ENCODE measurements at places on chromosomes 6 and 20.

DNA sequence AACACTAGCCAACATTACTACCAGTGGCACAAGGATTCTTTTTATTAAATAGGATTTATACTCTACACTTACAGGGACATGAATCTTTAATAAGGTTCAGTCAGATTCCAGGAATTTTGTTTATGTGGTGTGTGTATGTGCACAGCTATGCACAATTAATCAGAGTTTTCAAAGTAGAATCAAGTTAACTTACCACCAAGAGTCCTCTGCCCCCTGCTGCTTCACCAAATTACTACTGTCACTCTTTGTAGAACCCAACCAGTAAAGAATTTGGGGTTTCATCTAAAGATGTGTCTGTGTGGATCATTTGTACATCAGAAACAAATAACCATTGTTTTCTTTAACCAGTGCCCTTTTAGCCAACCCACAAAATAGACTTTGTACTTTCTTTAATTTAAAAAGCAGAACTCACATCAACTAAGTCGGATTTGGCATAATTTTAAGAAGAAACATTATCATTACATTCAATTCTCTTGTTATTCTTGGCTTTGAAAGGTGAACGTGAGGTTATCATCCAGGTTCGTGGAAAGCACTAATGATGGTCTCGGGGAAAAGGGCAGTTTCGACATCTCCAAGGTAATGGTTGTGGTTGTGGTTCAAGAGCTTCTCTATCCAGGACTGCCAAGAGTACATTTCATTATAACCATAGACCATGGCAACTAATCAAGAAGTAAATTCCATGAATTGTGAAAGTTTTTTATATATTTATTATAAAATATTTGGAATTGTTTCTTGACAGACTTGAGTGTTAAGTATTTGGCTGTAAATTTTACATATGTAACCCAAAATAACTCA is 514.3 kb upstream of the ID4 start:
- no peak for DNase-seq

DNA sequence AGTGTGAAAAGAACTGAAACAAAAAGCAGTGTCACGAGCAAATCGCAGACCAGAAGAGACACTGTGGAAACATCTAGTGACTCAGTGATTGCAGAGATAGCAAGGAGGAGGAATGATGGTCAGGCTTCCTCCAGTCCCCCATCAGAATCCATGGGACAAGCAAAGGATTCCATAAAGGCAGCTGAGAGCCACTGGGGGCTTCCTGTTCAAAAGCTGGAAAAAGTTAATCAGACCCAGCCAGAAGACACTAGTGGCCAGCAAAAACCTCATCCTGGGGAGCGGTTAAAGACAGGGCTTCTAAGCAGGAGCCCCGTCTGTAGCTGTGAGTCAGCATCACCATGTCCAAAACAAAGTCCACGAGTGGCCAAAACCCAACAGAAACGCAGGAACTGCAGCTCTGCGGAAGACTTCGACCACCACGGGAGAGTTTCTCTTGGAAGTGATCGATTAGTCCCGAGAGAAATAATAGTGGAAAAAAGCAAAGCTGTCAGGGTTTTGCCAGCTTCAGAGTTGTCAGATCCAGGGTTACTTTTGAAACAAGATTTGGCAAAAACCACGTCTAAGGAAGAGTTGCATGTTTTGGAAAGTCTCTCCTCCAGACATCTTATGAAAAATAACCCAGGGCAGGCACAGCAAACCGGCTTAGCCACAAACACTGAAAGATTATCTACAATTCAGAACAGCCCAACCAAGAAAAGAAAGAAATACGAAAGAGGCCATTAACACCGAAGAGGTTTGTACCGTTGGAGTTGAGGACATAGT is 51.0 kb downstream of the JAG1 start:
- DNase-seq: no peak

GRCh38 chr6:160863782-160864181 is 127.8 kb upstream of the MAP3K4 start:
- no peak for DNase-seq

DNA sequence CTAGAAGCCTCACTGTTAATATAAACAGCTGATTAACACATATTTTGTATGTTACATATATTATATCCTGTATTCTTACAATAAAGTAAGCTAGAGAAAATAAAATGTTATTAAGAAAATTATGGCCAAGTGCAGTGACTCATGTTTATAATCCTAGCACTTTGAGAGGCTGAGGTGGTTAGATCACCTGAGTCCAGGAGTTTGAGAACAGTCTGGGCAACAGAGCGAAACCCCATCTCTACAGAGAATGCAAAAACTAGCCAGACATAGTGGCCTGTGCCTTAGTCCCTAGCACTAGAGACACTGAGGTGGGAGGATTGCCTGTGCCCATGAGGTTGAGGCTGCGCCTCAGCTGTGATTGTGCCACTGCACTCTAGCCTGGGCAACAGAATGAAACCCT is 81.9 kb downstream of the NCOA3 start:
- DNase-seq: no peak

DNA sequence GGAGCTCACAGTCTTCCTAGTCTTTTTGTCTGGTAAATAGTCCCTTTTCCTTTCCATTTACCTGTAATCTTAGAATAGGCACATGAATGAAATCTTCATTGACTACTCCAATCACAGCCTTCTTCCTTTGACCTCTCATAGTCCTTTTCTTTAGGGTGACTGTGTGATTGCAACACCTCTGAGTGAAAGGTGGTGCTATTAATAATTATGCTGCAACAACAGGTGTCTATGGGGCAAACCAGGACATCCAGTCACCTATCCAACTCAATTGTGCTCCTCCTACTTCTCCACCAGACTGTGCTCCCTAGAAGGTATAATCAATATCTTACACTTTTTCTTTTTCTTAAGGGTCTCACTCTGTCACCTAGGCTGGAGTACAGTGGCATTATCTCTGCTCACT is 29.4 kb downstream of the RIPOR2 start:
- no peak for DNase-seq

DNA sequence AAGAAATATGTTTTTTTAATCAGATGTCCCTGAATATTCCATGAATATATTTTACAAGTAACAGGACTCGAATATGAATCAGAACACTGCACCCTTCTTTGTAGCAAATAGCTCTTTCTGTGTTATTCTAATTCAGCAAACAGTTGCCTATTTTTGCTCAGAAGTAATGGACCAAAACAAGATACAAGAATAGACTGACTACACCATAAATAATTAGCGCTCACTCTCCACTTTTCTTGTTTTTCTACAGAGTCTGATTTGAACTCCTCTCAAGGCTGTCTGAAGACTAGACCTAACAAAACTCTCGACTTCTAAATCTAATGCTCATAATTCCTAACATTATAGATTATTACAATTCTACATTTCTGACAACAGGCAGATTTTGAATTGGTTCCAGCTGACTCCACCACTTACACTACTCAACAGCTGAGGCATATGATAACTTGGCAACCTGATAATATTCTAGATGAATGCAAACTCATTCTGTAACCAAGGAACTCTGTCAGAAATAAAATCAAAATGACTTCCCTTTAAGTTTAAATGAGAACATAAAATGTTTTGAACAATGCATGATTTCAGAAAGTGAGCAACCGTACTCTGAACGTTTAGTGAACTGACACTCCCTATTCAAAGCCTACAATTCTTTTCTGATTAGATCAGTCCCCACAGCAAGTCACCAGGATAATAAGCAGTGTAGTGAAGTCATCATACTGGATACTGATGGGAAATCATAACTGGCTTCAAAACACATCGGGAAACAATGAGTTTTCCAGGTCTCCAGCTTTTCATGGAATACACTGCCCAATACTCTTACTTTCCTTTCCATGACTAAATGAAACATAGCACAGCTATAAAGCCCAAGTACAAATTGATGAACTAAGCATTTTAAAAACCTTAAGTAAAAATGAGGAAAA is 114.2 kb upstream of the BEND6 start:
- DNase-seq: no peak

- DNase-seq: no peak
Measured at GRCh38 chr20:49699200-49699992, 14.3 kb downstream of the B4GALT5 start.

- no peak for DNase-seq
Measured at GRCh38 chr6:7726416-7727085, 652 bp downstream of the BMP6 start.

GRCh38 chr6:85685713-85686112 is 43.0 kb upstream of the SYNCRIP start:
- no peak for DNase-seq

DNA sequence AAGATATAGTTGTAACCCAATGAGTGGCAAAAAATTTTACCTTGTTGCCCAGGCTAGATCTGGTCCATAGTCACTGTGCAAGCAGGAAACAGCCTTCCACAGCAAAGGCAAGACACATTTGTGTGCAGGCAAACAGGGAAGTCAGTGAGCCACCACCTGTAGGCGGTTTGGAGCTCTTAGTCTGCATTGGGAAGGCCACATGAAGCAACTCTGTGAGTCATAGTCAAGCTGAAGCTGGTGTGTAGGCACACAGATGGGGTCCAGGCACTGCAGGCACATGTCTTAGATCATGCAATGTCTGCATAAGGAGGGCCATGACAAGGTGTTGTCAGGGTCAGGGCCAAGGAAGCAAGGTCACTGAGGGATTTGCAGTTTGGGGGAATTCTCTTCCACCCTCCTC is 543.2 kb upstream of the EPHA7 start:
- DNase-seq: no peak

DNA sequence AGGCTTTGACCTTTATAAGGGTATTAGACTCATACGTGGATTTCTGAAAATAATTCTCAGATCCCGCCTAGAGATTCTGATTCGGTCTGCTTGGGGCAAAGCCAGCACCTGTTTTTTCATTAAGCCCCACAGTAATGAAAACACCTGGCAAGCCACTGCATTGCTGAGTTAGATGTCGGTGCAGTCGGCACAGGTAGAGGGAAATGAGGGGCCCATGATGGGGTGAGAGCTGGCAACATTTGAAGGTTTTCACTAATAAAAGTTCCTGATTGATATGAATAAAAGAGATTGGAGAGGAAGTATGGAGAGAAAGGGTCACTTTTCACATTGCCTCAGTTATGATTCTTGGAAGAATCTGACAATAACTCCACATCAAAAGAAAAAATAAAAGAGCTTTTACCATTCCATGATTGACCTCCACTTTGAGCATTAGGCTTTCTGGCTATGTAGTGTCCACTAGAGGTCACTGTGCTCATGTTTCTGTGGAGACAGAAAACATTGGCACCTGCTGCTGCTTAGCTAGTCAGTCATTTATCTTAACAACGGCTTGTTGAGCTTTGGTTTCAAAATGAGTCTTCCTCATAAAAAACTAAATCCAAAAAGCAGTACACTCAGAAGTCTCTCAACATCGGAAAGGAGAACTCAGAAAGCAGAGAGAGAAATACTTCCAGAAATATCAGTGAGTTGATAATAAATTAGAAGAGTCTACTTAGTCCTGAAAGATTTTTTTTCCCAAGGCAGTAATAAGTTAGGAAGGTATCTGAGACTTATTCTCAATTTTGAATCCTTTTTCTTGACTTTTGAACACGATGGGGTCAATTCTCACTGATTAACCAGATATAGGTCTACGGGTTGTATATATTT is 53.3 kb upstream of the KLHL31 start:
- DNase-seq: no peak

DNA sequence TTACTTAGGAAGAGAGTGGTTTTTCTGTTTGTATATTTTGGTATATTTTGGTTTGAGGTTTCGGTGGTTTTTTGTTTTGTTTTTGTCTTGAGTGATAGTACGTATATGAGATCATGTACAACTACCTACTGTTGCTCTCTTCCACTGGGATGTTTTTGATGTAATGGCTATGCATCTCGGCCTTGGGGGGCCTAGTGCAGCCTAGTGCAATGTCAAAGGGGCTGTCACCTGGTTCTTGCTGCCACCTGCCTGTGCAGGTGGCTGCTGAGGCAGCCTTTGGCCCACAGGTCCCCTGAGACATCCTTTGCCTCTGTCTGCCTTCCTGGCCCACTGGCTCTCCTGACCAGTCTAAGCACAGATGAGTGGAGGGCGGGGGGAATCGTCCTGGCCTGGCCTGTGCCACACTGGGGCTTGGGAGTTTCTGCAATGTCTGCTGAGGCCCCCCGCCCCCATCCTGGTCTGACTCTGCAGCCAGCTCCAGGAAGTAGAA is 546.6 kb downstream of the CD83 start:
- DNase-seq: peak; percentile 4

GRCh38 chr20:42391807-42392206 is 773.6 kb upstream of the CHD6 start:
- no peak for DNase-seq

DNA sequence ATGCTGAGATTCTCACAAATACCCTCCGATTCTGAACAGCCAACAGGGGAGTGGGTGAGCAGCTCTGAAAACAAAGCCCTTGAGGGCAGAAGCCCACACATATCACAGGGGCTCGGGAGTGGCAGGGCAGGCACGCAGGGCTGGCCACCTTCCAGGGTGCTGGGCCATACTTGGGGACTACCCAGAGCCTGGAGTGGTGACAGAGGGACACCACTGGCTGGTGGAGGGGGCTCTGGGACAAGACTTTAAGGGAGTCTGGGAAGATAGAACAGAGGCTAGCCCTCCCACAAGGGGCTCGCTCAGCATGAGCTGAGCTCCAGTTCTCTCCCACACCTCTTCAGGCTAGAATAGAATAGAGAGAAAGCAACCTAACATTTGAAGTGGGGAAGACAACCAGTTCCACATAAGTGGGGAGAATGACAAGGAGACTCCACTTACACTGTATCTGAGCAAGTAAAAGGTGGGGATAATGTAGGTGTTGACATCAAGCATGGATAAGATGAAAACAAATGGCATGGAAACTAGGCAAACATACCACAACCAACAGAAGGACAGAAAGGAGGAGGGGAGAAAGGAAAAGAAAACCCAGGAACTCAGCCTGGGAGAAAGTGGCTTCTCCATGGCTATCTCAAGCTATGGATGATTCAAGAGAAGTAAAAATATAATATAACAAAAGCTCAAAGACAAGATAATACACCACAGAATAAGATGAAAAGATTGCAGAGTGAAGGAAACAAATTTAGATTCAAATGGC is 7.0 kb downstream of the PPIL1 start:
- no peak for DNase-seq

- DNase-seq: no peak
Measured at GRCh38 chr6:63372951-63373533, 53.3 kb upstream of the LGSN start.

- no peak for DNase-seq
Measured at GRCh38 chr6:40410821-40411220, 176.3 kb downstream of the LRFN2 start.

GRCh38 chr20:5146099-5146668 is 19.4 kb downstream of the CDS2 start:
- DNase-seq: no peak

- DNase-seq: peak; percentile 81
Measured at GRCh38 chr20:47317127-47317895, 39.2 kb downstream of the ZMYND8 start.

- DNase-seq: no peak
Measured at GRCh38 chr6:6875818-6876470, 231.8 kb upstream of the RREB1 start.

GRCh38 chr6:20416567-20417345 is 15.1 kb downstream of the E2F3 start:
- DNase-seq: no peak

- no peak for DNase-seq
Measured at GRCh38 chr6:117573006-117573680, 29.2 kb downstream of the GOPC start.

- DNase-seq: no peak
Measured at GRCh38 chr20:56223352-56223751, 25.2 kb upstream of the MC3R start.

- DNase-seq: no peak
Measured at GRCh38 chr6:88764081-88764480, 199.3 kb downstream of the RNGTT start.

Measured in T1000 (cell line).